Activated naive CD8-positive, alpha-beta T cell treated with anti-CD3 and anti-CD28 coated beads, Interleukin-2, amount 10 ng/mL, durations not matched to agents 7 days and 5 days (primary cell): ENCODE measurements at places on chromosomes 2 and 18. TPM values are rescaled to one million over a fixed set of nuclear protein-coding genes. Genes with fewer than 3 reads are reported as not detected.

- DNase-seq = no peak
Measured at GRCh38 chr2:46748735-46749531, 166.7 kb downstream of the MCFD2 start.

DNA sequence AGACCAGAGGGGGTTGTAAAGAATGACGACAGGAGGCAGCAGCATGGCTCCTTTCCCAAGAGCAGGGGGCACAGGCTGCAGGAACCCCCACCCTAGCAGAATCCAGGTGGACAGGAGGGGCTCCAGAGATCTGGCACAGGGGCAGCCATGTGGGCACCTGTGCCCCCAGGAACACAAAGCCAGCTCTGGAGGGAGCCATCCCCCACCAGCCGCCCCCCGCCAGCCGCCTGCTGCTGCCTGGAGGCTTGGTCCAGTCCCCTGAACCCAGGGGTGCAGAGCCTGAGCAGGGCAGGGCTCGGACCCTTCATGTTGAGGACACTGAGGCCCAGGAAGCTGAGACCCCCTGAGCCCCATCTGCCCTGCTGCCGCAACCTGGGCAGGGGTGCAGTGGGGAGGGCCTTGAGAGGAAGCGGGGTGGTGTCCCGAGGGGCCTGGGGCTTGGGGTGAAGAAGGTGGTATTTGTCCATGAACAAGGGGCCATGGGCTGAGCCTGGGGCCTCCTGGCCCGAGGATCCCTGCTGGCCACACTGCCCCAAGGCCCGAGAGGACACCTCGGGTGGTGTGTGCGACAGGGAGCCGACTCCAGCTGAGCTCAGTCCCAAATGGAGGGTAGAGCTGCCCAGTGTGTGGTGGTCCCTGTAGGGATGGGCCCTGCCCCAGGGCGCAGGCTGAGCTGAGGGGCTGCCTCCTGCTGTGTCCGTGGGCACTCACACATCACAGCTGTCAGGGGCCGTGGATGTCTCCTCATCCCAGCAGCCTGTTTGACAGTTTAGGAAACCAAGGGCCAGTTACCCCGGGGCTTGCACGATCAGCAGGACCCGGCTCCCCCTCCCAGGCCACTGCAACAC, 39.8 kb upstream of the SNED1 start:
- DNase-seq = no peak

- no peak for DNase-seq
Measured at GRCh38 chr2:19488009-19488691, 129.7 kb upstream of the OSR1 start.

DNA sequence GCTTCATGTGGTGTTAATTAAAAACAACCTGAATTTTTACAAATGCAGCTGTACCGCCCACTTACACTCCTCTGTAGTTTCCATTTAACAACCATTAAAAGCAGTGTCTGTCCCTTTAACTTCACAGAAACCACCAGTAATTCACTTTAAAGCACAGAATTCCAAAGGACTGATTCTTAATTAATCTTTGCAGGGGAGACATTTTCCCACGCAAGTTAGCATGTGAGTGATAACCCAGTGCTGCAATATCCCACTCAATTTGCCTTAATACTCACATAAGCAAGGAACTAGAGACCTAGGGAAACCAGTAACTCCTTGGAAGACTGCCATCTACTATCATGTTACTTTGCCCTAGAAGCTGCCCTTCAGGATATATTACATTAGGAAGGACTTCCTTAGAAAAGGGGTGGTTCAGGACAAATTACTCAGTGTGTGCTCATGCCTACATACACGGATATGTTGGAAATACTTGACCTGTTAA, 102.3 kb downstream of the OSR1 start:
- DNase-seq = no peak

- no peak for DNase-seq
Measured at GRCh38 chr2:68258851-68259250, 6.5 kb upstream of the PPP3R1 start.

DNA sequence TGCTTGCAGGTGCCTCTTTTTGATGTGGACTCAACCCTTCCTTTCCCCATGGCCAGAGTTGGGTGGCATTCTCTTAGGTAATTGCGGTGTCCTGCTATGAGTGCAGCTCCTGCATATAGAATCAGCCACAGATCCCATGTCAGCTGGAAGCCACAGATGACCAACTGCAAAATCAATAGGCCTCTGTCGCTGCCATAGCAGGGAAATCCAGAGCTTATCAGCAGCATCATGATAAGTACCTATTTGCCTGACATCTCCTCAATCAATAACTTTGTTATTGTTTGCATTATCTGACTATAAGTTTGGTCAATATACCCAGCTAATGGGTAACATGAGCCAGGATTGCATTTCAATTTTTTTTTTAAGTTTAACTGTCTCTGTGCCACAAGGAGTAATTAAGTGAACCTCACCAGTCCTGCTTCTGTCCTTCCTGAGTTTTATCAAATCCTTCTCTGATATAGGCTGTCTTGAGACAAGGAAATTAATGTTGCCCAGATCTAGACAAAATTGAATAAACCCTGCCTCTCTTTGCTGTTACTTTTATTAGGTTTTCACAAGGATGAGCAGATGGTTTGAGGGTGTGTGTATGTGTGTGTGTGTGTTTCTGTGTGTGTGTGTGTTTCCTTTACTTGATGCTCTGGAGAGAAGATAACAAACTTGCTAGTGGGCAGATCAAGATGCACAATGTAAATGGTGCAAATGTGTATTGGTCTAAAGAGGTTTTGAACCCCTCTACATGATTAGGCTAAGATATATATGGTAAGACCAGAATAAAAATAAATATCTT, 59.6 kb upstream of the CREB1 start:
- DNase-seq = no peak

GRCh38 chr2:168515502-168515901, 59.4 kb downstream of the CERS6 start:
- DNase-seq = no peak

GRCh38 chr2:238289574-238289973, 1.2 kb upstream of the PER2 start:
- DNase-seq = no peak

DNA sequence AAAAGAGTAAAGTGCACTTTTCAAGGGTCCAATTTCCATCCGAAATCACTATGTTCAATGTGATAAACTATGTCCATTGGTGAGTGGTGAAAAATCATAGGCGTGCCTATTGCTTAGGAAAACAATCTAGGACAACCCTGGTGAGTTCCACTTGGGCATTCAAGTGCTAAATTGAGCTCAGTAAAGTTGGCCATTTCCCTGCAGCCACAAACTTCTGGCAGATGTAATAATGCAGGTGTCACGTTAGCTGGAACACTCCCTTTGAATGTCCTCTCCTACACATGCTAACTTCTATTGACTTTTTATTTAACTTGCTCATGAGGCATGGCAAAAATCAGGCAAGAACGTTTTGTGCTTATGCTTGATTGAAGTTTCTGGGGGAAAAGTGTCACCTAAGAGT, 67.1 kb downstream of the CPS1 start:
- DNase-seq = no peak

DNA sequence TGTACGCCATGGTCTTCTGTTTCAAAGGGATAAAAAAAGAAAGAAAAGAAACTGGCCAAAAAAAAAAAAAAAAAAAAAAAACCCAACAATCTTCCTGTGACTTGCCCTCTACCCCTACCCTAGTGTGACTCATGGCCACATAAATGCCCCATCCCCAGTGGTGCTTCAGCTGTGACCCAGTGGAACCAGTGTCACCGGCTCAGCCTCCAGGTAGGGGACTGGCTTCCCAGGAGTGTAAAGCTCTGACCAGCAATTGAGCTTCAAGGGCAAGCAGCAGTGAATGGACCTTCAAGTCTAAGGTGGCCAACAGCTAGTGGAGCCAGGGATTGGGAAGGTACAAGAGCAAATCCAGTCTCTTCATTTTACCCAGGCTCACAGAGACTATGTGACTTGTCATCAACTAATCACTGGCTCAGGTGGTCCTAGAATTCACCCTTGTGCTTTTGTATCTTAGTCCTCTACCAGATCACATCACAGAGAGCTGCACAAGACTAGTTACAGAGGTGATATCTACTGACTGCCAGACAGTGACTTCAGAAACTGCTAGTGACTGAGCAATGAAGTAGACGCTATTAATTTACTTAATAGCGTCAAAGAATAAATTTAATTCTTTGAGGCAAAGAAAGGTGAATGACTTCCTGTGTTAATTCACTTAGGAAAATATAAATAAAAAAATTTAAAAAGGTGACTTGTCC, 1.3 kb upstream of the TGFBRAP1 start:
- DNase-seq = no peak

DNA sequence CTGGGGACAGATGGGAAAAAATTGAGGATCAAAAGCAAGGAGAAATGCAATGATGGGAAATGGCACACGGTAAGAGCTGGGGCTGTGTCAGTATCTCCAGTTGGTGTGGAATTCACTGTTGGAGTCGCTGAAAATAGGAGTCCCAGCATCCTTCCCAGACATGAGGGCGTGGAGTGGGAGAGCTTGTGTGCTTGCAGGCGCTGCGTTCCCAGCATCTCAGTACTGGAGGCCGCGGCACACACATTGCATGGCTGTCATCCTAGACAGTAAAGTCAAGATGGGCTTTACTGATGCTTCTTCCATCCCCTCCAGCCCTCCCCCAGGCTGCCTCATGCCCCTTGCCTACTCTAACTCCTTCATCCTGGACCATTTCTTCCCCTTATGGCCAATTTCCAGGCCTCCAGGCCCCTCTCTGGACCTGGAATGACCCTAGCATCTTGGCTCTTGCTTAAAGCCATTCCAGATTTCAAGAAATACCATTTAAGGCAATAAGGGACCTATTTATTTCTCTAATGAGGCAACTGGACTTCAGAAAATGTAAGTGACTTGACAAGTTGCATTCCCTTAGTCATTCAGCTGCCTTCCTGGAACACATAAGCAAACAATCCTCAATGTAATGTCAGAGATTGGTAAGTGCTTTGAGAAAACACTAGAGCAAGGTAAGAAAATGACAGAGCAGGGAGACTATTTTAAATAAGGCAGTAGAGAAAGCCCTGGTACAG, 70.5 kb upstream of the TTC39C start:
- no peak for DNase-seq

DNA sequence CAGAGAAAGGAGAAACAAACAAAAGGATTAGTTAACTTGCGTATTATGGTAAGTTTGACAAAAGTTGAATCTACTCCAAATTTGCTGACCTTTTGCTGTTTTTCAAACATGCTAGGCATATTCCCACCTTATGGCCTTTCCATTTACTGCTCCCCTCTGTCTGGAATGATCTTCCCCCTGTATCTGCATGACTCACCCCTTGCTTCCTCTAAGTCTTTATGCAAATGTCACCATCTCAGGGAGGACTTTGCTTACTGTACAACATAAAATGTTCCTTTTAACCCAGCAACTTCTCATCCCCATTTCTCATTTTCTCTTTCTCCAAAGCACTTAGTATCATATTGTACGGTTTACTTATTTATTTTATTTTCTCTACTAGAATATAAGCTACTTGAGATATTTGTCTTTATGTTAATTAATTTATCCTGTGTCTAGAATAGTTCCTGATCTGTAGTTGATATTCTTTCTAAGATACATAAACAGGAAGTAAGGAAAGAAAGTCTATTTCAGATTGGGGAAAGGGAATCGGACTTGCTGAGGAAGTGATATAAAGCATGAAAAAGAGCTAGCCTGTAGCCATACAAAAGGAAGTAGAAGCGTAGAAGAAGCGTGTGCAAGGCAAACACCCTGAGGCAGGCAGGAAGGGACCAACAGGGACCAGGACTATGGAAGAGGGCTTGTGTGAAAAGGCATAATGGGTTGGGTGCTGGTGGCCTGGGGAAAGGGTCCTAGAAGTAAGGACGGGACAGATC, 144.9 kb upstream of the ERBB4 start:
- no peak for DNase-seq

GRCh38 chr2:11356764-11357163, 12.3 kb upstream of the ROCK2 start:
- DNase-seq = no peak

GRCh38 chr2:219997341-219997851, 370.0 kb downstream of the SLC4A3 start:
- DNase-seq = no peak

- DNase-seq = no peak
Measured at GRCh38 chr2:189548666-189549448, 31.7 kb downstream of the SLC40A1 start.

GRCh38 chr2:88671786-88672427, 19.6 kb upstream of the RPIA start:
- no peak for DNase-seq

DNA sequence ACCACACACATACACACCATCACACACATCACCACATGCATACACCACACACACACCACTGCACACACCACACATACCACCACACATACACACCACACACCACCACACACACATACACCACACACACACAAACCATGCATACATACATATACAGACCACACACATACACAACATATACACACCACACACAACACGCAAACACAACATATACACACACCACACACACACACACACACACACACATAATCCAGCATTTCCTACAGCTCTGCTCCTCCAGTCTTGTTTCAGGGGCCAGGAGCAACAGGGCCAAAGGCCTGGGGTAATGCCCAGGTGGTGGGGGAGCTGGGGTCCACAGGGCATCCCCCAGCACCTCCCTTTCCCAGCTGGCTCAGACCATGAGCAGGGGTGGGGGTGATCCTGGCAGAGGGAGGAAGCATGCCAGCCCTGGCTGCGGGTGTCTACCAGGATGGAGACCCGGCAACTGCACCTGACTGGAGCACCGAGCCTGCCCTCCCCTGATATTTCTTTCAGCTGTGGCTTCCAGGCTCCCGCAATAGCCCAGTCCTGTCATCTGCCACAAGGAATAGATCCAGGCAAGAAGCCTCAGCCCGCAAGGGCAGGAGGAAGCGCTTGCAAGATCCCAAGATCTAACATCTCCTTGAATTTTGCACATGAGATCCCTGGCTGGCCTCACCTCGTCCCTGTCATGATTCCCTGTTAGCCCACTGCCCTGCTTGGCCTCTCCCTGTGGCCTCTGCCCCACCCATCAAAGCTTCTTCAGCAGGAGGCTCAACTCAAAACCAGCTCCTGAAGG, 196.9 kb downstream of the TNS1 start:
- DNase-seq = no peak

GRCh38 chr18:61824733-61825363, 68.0 kb downstream of the RNF152 start:
- no peak for DNase-seq

DNA sequence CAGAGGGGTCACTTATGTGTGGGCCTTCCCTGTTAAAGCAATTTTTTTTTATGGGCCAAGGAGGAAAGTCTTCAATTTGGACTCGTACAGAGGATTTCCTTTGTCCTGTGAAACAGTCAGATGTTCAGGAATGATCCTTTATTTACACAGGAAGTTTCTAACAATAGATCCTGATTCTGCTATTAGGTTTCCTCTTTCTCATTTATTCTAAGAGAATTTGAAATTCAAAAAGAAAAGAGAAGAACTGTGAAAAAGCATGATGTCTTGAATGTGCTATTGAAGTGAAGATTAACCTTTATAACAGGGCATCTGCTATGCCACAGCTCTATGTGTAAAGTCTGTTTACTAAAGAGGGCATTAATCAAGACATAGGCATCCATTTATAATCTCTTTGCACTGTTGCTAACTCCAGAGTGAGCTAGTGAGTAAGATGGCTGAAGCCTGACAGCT, 105.3 kb upstream of the FAM98A start:
- no peak for DNase-seq

- no peak for DNase-seq
Measured at GRCh38 chr2:162327806-162328205, 9.3 kb upstream of the IFIH1 start.

GRCh38 chr2:223815186-223815883, 22.0 kb downstream of the AP1S3 start:
- DNase-seq = no peak

The CNGA3 gene
- not detected for total RNA-seq

The OR6B2 gene
- total RNA-seq = not detected

The GRP gene
- total RNA-seq = not detected

The LIMS4 gene
- 0.88 TPM for total RNA-seq

The PAX3 gene
- not detected for total RNA-seq

The ALKAL2 gene
- not detected for total RNA-seq

The PID1 gene
- 0.17 TPM for total RNA-seq

The C1QL2 gene
- not detected for total RNA-seq
